ENCODE measurements at places on chromosomes 6 and 20. TPM values are rescaled to one million over a fixed set of nuclear protein-coding genes. Genes with fewer than 3 reads are reported as not detected.
A peak's percentile ranks its signal among the peaks of the same experiment; 100 is the strongest.

GRCh38 chr6:130632897-130633296 is 194.3 kb upstream of the SMLR1 start:
- DNase-seq, result no peak
- no peak overlapping the region for H3K4me3 ChIP-seq
- H3K4me1 ChIP-seq, result peaks cover 11% of the 10 kb centered on the region
- H3K27me3 ChIP-seq, result no peaks in the 10 kb centered on the region
- peaks cover 7% of the 10 kb centered on the region for H3K36me3 ChIP-seq

DNA sequence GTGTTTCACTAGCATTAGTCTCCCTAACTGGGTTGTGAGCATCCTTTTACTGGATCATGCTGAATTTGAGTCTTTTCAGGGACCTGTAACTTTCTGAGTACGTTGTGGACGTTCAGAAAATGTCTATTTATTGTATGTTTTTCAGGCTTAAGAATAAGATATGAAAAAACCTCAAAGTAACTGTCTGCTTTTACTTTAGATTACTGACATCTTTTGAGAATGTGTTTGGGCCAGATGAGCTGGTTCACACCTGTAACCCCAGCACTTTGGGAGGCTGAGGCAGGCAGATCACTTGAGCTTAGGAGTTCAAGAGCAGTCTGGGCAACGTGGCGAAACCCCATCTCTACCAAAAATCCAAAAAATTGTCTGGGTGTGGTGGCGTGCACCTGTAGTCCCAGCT is 32.7 kb downstream of the NCOA3 start:
- peaks cover 25% of the 10 kb centered on the region for H3K4me1 ChIP-seq
- no peak overlapping the region for H3K4me3 ChIP-seq
- H3K27me3 ChIP-seq, result no peaks in the 10 kb centered on the region
- H3K27ac ChIP-seq, result no peak overlapping the region
- no peak for DNase-seq

DNA sequence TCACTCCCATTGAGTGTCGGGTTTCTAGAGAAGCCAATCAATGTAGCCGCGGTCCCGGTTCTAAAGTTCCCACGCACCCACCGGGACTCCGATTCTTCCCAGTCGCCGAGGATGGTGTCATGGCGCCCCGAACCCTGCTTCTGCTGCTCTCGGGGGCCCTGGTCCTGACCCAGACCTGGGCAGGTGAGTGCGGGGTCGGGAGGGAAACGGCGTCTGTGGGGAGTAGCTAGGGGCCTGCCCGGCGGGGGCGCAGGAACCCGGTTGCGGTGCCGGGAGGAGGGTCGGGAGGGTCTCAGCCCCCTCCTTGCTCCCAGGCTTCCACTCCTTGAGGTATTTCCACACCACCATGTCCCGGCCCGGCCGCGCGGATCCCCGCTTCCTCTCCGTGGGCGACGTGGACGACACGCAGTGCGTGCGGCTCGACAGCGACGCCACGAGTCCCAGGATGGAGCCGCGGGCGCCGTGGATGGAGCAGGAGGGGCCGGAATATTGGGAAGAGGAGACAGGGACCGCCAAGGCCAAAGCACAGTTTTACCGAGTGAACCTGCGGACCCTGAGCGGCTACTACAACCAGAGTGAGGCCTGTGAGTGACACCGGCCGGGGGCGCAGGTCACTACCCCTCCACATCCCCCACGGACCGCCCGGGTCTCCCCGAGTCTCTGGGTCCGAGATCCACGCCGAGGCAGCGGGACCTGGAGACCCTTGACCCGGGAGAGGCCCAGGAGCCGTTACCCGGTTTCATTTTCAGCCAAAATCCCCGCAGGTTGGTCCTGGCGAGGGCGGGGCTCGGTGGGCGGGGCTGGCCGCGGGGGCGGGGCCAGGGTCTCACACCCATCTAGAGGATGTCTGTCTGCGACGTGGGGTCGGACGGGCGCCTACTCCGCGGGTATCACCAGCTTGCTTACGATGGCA is 35.2 kb upstream of the HLA-G start:
- peak; percentile 69 for DNase-seq
- peak overlapping the region; percentile 86 for H3K4me3 ChIP-seq
- peak overlapping the region; percentile 64 for H3K27ac ChIP-seq
- peaks cover 49% of the 10 kb centered on the region for H3K27me3 ChIP-seq

DNA sequence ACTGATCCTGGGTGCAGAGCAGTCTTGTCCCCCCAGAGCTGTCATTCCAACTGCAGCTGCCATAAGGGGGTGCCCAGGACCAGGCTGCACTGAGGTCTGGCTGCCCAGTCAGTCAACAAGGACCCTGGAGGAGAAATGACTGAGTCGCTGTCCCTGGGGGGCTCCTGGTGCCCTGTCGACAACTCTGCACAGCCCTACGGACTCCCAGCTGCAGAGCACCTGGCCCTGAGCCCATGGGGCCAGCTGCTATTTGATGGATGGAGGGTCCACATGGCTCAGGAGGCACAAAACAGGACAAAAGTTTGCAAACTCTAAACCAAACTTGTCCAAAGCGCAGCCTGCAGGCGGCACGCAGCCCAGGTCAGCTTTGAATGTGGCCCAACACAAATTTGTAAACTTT is 46.3 kb upstream of the RPS6KA2 start:
- no peaks in the 10 kb centered on the region for H3K4me1 ChIP-seq
- no peaks in the 10 kb centered on the region for H3K36me3 ChIP-seq
- H3K27ac ChIP-seq, result no peak overlapping the region
- no peak for DNase-seq

GRCh38 chr20:57103146-57103800 is 163.2 kb downstream of the BMP7 start:
- H3K27ac ChIP-seq, result no peak overlapping the region
- no peak overlapping the region for H3K4me3 ChIP-seq
- DNase-seq, result no peak
- peaks cover 2% of the 10 kb centered on the region for H3K27me3 ChIP-seq
- H3K36me3 ChIP-seq, result no peaks in the 10 kb centered on the region

The PRRT1 gene
- total RNA-seq, result 0.57 TPM

The GSTA3 gene
- not detected for total RNA-seq

The MBOAT1 gene
- total RNA-seq, result 12.2 TPM

Measured in activated T-helper 1 cell treated with anti-CD3 and anti-CD28 coated beads, Interleukin-12 subunit alpha, Interleukin-12 subunit beta, Interleukin-2, Interleukin-4 antibody, amounts not matched to agents 30 ng/mL and 10 ng/mL and 1 ng/mL, durations not matched to agents 14 hours and 24 hours and 36 hours (primary cell).